ENCODE measurements at places on chromosomes 1 and 21.

DNA sequence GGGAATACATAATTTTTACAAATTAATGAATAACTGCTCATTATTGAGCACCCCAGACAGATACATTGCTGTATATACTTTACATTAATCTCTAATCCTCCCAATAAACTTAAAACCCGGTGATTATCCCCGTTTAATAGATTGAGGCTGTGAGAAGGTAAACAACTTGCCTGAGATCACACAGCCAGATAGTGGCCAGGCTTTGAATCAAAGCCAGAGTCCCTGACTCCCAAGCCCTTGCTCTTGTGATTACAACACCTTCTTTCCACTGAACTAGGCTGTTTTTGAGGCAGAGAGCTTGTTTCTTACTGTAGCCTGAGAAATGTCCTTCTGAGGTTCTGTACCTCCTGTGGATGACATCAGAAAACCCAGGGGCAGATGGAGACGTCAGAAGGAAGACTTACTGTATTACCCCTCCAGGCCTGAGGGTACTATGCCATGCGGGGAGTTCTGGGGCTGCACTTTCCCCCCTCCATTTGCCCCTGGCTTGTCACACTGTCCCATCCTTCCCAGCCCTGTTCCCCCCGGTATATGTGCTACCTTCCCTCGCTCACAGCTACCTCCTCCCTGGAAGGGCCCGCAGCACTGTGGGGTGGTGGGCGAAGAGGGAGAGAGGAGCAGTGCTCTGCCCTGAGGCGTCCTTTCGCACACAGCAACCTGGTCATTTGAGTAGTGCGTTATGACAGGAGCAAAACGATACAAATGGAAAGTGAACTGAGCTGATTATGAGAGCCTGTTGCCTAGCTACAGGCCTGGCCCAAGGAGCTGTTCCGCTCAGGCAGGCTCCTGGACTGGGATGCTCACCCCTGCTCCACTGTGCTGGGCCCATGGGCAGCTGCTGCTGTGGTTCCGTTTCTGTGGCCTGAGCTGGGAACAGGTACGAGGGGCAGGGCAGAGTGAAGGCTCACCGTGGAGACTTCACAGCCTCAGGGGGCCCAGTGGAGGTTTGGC lies 4.6 kb downstream of the KCNC4 start:
- no peak for DNase-seq

GRCh38 chr1:218351391-218352074 lies 6.4 kb downstream of the TGFB2 start:
- DNase-seq, result no peak

- no peak for DNase-seq
These were observed 10.8 kb downstream of the TRIM45 start for GRCh38 chr1:117110774-117111173.

GRCh38 chr1:203322500-203323179 lies 17.3 kb downstream of the BTG2 start:
- no peak for DNase-seq

DNA sequence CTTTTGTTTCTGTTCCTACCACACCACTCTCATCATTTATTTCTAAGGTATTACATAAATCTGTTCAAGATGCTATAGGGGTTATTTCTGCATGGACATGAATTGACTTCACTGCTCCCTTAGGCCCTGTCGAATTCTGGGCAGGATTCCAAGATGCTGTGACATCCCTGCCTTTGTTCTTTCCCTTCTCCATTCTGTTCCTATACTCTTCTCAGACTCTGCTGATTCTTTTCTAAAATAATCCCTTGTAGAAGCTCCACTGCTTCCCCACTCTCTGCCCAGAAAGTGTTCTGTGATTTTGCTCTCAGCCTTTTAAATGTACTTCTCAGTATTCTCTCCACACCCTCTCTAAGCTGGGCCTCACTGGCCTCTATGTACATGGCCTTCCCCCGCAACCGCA lies 99.2 kb downstream of the PHTF1 start:
- DNase-seq, result no peak

DNA sequence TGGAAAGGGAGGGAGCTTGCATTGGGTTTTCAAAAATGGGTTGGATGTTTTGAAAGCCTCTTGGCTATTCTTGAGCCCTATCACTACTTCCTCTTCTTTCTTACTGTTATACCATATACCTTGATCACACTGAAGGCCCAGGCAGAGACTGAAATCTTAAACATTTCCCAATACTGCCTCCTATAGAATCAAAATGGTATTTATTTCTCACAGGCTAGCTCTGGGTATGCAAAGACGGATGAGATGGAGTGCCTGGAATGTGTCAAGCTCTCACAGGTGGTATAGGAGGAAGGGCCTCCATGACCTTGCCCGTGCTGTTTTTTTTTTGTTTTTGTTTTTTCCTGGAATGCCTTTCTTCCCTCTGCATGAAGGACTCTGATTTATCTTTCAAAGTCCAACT lies 268.4 kb upstream of the USP24 start:
- no peak for DNase-seq

DNA sequence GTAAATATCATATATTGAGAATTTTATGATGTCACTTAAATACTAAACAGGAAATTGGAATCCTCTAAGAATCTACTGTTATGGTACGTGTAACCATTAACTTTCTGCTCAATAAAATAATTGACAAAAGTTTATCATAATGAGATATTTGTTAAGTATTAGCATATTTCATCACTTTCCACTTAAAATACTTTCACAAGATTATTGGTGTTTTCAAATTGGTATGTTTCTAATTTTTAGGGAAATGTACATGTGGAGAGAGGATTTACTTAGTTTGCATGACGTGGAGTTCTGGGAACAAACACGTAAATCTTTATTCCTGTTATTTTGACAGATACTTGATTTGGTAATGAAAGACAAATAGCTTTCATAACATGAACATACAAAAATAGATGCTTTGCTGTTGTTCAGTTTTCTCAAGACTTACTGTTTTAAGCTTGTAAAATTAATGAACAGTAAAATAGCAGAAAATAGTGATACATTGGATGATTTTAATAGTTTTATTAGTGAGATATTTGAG lies 1.6 kb downstream of the SRSF11 start:
- no peak for DNase-seq

DNA sequence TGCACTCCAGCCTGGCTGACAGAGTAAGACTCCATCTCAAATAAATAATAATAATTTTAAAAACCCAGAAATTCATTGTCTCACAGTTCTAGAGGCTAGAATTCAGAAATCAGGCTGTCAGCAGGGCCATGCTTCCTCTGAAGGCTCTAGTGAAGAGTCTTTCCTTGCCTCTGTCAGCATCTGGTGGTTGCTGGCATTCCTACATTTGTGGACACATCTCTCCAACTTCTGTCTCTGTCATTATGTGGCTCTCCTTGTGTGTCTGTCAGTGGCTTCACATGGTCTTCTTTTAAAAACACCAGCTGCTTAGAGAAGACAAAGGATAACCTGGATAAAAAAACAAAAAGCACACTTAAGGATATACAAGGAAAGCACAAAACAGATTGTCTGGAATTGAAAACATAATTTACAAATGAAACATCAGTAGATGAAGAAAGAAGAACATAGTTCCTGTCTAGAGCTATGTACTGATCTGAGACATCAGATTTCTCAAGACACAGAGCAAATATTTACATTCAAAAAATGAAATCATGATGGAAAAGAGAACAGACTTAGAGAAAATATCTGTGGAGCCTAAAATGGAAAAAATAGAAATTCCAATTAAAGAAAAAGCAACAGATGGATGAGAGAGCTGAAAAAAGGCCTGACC lies 32.7 kb upstream of the ASB17 start:
- DNase-seq, result no peak

DNA sequence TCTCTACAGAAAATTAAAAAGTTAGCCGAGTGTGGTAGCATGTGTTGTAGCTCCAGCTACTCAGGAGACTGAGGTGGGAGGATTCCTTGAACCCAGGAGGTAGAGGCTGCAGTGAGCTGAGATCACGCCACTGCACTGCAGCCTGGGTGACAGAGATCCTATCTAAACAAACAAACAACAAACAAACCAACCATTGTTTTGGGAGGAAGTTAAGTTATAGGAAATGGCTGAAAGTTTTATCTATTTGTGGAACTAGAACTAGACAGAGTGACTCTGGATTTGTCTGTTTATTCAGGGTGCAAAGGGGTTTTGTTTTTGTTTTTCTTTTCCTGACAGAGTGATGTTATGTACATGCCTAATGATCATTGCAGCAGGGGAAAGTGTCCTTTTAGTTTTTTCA lies 31.0 kb downstream of the ZNF362 start:
- DNase-seq, result no peak

DNA sequence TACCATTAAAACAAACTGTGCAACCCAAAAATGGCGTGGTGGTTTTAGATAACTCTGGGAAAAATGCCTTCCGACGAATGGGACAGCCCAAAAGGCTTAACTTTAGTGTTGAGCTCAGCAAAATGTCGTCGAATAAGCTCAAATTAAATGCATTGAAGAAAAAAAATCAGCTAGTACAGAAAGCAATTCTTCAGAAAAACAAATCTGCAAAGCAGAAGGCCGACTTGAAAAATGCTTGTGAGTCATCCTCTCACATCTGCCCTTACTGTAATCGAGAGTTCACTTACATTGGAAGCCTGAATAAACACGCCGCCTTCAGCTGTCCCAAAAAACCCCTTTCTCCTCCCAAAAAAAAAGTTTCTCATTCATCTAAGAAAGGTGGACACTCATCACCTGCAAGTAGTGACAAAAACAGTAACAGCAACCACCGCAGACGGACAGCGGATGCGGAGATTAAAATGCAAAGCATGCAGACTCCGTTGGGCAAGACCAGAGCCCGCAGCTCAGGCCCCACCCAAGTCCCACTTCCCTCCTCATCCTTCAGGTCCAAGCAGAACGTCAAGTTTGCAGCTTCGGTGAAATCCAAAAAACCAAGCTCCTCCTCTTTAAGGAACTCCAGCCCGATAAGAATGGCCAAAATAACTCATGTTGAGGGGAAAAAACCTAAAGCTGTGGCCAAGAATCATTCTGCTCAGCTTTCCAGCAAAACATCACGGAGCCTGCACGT lies 82.1 kb downstream of the PRDM2 start:
- no peak for DNase-seq

- DNase-seq, result peak; percentile 59
These were observed 1.4 kb downstream of the UCK2 start for GRCh38 chr1:165828669-165829329.

DNA sequence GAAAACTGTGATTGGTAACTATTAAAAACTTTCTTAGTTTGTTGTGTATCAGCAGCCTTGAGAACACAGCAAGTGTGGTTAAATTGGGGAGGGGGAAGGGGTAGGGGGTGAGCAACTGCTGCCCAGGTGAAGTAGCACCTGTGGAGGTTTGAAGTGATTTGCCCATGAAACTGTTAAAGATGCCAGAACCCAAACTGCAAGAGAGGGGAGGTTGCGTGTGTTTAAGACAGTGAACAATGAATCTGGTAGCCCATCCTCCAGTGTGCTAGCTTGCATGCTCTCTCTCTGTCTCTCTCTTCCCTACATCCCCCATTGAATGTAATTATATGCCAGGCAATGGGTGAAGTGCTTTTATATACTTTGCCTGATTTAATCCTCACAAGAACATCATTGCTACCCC lies 154.7 kb downstream of the RUNX1 start:
- no peak for DNase-seq

GRCh38 chr1:236659792-236660587 lies 26.3 kb upstream of the ACTN2 start:
- no peak for DNase-seq

- no peak for DNase-seq
These were observed 19.0 kb downstream of the KIAA0040 start for GRCh38 chr1:175173531-175173930.

DNA sequence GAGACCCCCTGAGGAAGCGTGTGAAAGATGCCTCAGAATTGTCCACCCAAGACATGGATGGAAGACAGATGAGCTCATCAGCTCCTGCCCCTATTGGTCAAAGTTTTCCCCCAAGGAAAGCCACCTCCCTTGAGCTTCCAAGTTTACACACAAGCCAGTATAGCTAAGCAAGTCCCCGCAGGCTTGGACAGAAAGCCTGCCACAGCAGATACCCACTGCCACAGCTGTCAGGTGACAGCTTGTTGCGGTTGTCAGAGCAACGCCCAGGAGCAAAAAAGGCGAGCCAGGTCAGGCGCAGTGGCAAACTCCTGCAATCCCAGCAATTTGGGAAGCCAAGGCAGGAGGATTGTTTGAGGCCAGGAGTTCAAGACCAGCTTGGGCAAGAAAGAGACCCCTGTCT lies 60.9 kb upstream of the IFNAR2 start:
- no peak for DNase-seq

- DNase-seq, result no peak
These were observed 379.3 kb upstream of the NCAM2 start for GRCh38 chr21:20618878-20619277.
